ENCODE measurements at places on chromosomes 7 and 10.

DNA sequence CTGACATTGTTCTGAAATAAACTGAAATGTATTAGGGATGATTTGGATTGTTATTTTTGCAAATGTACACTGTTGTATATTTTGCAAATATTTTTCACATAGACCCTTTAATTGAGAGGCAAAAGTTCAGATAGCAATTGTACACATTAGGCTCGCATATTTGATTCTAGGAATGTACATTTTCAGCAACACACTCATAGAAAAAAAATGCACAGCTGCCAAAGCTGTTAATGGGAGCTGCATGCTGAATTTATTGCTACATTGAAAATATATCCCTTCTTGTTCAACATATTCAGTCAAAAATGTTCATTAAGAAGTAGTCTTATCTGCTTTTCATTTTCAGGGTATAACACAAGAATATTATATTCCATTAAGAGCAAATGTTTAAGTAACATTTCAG, 512.9 kb downstream of the ATRNL1 start:
- DNase-seq, result no peak

GRCh38 chr7:47588704-47589225, 6.9 kb upstream of the TNS3 start:
- DNase-seq, result no peak

DNA sequence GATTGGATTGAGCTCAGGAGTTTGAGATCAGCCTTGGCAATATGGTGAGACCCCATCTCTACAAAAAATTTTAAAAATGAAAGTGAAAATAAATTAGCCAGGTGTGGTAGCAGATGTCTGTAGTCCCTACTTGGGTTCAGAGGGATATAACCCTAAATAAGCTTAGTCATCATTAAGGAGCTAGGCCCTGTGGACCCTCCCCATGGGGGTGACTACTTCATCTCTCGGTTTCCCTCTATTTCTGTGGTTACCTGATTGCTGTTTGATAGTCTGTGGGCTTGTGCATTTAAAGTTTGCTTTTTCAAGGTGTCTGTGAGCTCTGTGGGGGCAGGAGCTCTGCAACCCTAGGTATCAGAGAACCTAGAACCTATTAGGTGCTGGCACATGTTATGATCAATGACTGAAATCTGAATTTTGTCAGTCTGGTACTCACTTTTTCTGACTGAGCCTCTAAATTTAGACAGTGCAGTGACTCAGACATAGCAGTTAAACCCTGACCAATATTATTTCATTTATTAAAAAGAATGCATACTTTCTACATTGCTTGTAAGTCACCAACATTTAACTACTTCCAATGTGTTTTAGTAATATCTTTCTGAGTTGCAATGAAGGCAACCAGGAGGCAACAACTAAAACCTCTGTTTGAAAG, 8.1 kb upstream of the CUZD1 start:
- no peak for DNase-seq

- DNase-seq, result no peak
Measured at GRCh38 chr7:41869997-41870396, 167.1 kb upstream of the INHBA start.

GRCh38 chr10:124042656-124043309, 50.6 kb downstream of the CHST15 start:
- DNase-seq, result no peak

All from H1 (cell line).